ENCODE measurements at places on chromosomes 6 and 20.

DNA sequence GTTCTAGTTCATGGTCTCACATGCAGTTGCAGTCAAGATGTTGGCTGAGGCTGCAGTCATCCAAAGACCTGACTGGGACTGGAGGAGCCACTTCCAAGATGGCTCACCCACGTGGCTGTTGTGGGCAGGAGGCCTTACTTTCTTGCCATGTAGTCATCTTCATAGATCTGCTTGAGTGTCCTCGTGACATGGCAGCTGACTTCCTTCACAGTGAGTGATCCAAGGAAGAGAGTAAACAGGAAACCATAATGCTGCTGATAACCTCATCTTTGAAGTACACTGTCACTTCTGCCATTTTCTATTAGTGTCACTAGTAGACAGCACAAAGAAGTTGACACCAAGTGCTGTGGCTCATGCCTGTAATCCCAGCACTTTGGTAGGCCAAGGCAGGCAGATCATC is 40.1 kb upstream of the AKIRIN2 start:
- DNase-seq, result no peak

DNA sequence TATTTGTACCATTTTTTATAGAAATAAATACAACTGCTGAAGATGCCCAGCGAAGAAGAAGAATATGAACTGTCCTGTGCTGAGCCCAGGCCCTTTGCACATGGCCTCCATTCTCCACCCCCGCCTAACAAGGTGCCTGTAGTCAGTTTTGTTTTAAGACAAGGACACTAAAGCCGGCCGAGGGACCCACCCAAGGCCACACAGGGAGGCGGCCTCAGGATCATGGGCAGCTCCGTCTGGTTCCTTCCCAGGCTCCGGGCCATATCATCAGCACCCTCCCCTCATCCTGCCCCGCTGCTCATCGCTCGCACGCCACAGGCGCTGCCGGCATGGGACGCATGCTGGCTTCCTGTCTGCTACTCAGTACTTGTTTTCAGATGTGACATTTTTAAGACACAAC is 21.3 kb downstream of the PSMG4 start:
- peak; percentile 46 for DNase-seq

GRCh38 chr6:46393940-46394337 is 97.3 kb downstream of the RCAN2 start:
- no peak for DNase-seq

DNA sequence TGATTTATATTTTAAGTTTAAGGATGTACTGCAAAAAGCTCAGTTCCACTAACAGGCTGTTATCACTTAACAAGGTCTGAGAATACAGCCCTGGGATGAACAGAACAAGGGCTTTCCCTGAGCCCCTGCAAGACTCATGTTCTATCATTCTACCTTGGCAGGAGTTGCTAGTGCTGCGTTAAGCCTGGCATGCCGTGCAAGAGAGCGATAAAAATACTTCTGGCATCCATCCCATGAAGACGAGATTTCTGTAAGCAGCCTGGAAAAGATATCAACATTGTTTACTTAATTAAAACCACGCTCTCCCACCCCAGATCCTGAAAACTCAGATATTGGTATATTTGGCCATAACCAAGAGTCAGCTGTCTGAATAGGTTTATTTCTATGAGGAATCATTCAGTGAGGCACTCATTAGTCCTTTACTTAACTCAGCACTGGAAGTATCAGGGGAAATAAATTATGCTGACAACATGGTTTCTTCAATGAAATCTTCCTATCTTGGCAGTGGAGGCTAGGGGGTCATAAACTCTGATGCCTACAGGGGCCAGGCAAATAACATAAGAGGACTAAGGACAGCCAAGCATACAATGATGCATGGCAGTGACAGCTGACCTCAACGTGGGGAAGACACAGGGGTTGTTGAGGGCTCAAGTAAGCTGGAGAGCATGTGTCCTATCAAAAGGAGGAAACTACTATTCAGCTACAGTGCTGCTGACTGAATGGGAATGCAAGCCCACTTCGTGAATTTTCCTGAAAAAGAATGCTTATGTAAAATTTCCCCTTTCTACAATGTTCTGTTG is 37.6 kb upstream of the LYRM2 start:
- peak; percentile 8 for DNase-seq

- no peak for DNase-seq
These were observed 1.4 kb upstream of the BANF2 start for GRCh38 chr20:17698384-17698783.

DNA sequence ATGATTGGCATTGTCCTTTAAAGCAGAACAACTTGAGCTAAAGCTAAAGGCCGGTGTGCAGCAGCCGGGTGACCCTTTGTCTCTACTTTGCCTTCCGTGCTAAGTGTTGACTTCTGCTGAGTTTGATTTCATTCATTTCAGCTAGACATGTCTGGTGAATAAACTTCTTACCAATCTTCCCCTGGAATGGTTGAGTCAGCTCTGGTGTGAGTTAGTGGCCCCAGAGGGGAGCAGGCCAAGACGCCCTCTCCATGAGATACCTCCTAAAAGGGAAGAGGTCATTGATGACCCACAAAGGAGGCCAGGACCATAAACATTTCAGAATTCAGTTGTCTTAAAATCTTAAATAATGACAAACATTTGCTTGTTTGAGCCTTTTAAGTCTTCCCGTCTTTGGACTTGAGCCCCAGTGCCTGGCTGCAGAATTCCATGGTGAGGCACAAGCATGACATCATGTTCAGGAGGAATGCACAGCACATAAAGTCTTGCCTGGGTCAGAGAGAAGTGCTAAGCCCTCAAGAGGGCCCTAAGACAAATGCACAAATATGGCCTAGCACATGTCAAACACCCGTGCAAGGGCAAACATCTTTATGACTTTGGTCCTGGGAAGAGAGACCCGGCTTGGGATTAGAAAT is 96.3 kb upstream of the NEDD9 start:
- peak; percentile 77 for DNase-seq

DNA sequence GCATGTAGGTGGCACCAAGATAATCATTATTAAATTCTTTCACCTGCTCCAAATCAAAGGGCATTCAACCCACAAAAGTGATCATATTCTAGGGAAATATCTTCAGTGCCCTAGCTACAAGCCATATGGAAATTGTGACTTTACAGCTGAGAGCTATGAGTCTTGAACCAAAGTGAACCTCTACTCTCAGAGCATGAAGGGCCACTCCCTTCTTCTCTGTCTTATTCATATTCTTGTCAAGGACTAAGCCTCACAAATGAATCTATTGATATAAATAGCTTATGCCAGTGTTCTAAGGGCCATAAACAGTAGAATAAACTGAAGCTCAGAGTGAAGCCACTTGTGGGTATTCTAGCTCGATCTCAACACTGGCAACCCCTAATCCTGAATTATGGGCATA is 29.6 kb downstream of the SPINT4 start:
- no peak for DNase-seq

GRCh38 chr6:11805259-11806053 is 26.9 kb upstream of the ADTRP start:
- no peak for DNase-seq

DNA sequence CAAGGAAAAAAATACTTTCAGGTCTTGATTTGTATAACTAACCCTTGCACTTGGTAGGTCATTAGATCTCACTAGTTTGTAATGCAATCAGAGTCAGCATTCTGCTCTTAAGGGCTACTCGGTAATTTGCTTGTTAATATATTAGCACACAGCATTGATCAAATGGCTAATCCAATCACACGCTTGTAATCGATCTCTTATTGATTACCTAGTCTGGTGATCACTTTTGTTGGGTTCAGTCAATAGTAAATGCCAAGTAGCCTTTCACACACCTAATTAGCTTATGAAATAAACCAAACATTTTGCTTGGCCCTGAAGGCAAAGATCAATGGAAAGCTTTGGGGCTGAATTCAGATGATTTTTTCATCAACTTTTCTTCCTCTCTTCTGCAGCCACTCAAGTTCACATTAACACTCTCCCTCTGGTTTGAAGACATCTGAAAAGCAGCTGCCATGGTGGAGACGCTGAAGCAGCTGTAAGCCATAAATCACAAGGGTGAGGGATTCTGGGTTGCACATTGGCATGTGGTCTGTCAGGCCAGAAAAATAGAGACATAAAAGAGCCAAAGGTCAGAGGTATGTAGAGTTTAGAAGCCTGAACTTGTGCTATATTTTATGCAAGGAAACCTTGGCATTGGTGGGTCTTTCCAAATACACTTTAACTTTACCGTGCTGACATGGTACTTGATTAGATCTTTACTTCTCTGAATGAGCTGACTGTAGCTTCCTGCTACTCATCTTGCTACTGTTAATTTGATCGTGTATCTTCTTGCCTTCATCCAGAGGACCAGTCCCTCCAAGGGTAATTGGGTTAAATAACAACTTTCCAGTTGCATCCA is 234.4 kb downstream of the SIM1 start:
- no peak for DNase-seq

DNA sequence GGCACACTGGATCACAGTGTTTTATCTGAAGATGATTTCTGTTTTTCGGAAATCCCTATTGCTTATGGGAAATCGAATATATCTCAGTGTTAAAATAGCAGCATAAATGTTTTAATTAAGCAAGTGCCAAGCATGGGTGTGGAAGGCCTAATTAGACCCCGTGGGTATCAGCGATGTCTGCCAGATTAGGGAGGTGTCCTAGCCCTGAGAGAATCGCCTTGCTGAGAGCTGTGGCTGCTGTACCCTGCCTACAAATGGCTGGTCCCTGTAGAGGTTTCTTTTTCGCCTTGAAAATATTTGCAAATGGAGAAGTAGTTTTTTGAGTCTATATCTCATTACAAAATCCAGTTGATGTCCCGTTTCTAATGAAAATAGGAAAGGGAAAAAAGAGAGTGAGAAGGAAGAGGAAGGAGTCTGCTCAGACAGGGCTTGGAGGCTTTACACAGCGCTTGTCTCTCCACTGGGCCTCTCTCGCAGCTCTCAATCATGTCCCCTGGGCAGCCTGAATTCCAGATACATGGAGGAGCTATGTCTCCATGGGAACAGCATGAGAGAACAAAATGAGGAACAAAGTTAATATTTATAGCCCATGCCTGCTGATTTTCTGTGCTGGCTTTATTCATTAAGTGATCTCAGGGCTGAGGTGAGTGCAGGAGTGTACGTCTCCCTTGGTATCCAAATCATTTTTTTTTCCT is 35.2 kb upstream of the BCLAF1 start:
- DNase-seq, result peak; percentile 27

DNA sequence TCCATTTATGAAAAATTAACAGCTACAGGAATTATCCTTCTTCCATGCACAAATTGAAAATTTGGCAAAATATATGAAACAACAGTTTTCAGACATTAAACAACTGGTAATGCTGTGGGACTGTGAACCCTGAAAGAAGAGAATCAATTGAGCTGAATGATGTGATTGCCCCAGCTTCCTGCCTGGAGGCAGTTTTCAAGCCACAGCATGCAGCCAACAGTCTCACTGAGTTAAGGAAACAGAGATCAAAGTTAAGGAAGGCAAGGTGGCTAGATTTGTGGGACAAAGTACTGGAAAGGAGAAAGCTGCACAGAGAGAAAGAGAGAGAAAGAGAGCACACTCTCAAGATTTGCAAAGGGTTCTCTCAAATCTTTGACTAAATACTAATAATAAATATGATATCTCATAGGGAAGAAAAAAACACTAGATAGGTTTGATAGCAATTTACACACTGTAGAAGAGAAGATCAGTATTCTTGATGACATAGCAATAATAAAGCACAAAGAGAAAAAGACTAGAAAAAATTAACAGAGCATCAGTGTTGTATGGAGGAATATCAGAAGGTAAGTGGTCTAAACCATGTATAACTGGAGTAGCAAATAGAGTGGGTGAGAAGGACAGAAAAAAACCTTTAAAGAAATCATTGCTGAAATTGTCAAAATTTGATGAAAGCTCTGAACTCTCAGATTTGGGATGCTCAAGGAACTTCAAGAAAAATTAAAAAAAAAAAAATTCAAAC is 70.1 kb upstream of the CNKSR3 start:
- DNase-seq, result no peak

DNA sequence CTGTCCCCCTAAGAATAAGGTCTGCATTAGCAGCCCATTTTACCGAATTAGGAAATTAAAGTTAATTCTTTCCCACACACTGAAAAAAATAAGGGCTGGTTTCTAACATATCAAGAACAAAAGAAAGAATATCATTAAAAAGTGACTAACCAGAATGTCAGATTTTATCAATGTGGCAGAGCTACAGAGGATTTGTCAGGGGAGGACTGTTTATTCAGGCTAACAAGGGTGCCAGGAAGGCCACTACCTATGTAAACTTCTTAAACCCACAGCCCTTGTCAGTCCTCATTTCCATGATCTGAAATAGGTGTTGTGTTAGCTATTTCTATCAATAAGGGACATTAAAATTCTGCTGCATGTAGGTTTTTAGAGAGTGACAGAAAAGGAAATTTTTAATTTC is 76.4 kb downstream of the BACH2 start:
- DNase-seq, result no peak

- no peak for DNase-seq
These were observed 47.9 kb downstream of the TRERF1 start for GRCh38 chr6:42403831-42404230.

GRCh38 chr20:61896058-61896961 is 169.4 kb downstream of the TAF4 start:
- peak; percentile 42 for DNase-seq

GRCh38 chr6:94751641-94752329 is 825.5 kb upstream of the MANEA start:
- no peak for DNase-seq

DNA sequence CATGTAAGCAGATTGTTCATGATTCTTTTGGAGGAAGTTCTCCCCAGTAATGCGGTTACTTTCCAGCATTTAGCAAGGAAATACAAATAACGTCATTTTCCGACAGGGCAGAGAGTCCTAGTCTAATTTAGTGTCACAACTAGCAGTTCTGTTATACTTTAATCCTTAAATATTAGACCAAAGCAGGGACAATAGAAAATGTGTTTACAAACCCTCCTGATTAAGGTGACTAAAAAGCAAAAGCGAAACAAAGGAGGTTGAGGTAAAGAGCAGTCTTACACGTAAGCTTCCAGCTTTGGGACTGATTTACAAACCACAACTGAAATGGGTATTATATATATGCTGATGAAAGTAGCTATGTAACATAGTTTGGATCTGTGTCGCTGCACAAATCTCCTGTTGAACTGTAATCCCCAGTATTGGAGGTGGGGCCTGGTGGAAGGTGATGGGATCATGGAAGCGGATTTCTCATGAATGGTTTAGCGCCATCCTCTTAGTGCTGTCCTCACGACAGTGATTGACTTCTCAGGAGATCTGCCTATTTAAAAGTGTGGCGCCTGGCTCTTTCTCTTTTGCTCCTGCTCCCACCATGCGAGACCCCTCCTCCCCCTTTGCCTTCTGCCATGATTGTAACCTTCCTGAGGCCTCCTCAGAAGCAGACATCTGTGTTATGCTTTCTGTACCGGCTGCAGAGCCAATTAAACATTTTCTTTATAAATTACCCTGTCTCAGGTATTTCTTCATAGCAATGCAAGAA is 81.9 kb downstream of the PLCB1 start:
- no peak for DNase-seq

- DNase-seq, result no peak
These were observed 4.1 kb downstream of the JPH2 start for GRCh38 chr20:44182863-44183262.

DNA sequence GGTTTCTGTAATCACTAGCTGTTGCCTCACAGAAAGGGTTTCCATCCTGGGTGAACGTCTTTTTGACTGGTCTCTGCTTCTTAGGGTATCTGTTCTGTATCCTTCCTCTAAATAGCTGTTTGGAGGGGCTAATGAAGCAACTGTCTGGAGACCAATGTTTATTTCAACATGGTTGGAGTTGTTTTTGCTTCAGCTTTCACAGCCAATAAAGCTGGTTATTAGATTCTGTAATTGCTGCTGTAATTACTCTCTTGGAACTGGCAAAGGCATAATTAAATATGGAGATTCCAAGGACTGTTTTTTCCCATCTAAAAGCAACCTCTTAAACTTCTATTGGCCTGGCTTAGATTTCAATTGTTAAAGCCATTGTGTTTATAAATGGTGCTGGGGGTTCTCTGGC is 31.9 kb downstream of the CHMP4B start:
- DNase-seq, result no peak

GRCh38 chr6:167119670-167120582 is 3.0 kb upstream of the CCR6 start:
- no peak for DNase-seq
